ENCODE measurements at places on chromosomes 3 and 15.

- no peak for DNase-seq
Observed at GRCh38 chr15:67766968-67767367, 58.3 kb upstream of the SKOR1 start.

- DNase-seq = no peak
Observed at GRCh38 chr3:32500880-32501782, 1.5 kb downstream of the CMTM6 start.

DNA sequence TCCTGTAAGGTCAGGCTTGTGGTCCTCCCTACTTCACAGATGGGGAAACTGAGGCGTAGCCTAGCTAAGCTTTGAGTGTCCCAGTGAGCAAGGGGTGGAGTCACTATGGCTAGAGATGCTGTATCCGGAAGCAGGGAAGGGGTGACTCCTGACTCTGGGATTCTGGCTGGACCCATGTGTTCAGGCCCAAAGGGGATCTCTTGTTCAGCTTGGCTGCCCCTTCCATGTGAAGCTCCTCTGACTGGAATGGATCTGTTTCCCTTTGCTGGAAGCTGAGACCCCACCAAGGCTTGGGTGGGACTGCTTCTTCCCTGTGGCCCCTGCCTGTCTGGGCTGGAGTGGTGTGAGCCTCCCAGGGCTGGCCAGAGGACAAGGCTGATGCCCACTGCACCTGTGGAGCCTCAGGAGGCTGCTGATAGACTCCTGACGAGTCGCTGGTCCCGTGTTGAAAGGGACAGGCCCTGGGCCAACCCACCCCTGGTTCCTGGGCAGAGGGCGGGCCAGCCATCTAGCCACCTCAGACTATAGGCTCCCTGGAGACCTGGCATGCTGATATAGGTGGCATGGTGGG lies 1.0 kb downstream of the MAPKAPK3 start:
- DNase-seq = no peak

DNA sequence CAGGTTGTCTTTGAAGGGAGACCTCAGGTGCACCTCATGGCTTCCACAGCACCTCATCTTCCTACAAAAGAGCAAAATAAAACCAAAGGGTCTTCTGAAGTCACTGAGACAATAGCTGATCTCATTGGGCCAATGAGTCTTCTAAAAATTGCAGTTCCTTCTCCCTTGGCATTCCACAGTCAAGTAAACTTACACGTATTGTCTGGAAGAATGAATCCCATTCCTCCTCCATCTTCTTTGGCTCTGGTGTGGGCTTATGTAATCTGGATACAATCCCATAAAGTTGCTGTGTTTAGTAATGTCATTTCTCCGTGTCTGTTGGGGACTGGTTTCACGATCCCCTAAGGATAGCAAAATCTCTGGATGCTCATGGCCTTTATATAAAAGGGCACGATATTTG lies 85.5 kb upstream of the CGNL1 start:
- no peak for DNase-seq

GRCh38 chr15:95857758-95858157 lies 472.7 kb upstream of the NR2F2 start:
- DNase-seq = no peak

DNA sequence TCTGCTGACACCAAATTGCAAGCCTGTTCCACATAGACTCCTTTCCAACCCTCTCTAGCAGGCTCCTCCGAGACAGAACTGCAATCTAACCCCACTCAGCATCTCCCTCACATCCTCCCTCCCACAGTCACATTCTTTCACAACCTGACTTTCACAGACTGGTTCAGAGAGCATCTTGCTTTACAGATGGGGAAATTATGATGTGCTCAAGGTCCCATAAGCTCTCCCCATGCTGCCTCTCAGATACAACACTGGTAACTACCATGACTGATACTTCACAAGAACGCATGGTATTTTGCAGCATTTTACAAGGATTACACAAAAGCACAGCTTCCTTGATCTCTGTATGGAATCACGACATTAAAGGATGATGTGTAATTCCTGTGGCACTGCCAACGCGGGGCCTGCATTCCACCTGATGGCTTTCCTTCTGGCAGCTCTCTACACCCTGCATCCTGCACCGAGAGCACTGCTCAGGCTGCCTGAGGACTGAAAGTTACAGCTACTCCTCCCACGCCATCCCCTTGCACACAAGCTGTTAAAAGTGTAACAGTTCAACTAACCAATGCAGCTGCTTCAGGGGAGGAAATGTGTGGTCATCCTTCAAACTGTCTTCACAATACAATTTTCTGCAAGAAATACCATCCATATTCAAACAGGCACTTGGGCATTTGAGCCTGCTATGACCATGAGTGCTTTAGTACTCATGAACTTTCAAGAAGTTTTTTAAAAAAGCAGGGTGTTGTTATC lies 27.6 kb downstream of the TBC1D2B start:
- DNase-seq = peak; percentile 68

GRCh38 chr3:117355566-117355965 lies 646.0 kb downstream of the TUSC7 start:
- no peak for DNase-seq

DNA sequence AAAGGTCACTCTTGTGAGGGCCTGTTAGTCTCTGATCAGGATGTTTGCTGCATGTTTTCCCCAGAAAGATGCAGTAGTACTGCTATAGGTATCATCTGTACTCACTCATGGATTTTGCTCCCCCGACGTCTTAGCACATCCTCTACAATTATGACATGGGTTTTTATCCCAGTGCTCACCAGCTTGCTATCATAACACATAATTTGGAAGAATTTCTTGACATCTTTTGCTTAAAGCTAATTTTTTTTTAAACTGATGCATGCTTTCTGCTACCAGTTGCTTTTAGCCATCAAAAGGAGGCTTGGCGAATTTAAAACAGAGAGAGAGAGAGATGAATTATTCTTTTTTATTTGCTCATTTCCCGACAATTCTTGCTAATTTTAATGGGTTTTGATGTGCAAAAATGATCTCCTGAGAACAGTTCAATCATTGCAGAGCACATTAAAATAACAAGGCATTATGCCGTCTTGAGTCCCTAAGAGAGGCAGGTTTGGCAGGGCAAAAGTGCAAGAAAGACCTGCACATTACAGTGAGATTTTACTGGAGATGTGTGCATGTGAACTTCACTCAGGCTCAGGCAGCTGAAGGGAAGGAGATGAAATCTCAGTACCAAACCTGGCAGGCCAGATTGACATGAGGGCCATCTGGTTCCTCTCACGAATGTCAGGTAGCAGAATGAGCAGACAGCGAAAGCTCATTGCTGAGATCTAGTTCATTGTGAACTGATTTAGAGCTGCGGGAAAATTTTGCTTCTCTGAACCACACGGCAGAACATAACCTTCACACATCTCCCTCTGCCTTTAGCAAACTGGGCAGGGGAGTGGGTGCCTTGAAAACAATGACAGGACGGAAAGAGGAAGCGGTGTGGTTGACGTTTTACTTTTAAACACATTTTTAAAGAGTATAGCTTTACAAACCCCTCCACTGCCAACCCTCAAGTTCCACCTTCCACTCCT lies 25.9 kb upstream of the GOLGA8B start:
- peak; percentile 6 for DNase-seq

DNA sequence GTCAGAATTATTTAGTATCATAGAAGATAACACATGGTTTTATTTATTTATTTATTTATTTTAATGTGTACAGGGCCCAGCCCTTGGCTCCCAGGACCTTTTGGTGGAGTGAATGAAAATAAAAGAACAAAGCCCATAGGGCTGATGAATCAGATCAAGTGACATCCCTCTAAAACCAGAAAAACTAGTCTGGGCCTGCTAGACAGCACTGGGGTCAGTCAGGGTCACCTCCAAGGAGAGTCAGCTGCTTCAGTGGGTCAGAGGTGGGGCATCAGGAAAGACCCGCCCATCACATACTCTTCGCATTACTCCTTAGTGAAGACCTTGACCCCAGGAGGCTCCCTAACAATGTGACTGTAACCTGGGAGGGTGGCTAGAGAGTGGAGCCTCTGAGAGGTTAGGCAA lies 12.8 kb downstream of the PPCDC start:
- DNase-seq = no peak

DNA sequence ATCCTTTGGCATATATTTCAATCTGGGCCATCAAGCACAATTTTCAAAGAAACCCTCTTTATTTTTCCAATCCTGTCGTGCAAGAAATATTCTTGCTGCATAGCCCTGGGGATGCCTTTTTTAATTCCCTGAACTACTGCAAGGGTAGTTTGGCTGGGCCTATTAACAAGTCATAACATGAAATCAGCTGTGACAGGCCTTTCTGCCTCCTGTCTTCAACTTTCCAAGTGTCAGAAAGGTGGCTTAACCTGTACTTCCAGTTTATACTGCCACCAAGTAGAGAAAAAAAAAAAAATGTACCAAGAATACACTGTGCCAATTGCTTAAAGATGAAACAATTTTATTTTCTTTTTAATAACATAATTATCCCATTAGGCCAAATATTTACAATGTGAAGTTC lies 32.4 kb upstream of the SPPL2A start:
- no peak for DNase-seq

DNA sequence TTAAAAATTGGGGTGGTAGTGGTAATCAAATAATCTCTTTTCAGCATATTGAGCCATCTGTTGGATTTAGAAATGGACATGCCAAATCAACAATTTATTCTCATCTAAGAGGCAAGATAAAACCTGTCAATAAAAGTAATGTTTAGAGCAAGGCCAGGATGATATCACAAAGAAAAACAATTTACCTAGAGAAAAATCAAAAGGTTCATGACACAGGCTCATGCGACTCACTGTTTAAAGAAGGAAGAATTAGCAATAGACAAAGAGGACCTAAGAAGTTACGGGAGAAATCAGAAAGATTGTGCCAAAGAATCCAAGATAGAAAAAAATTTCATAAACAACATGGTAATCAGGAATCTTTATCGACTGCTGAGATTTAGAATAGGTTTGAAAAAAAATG lies 868.5 kb upstream of the GBE1 start:
- no peak for DNase-seq

DNA sequence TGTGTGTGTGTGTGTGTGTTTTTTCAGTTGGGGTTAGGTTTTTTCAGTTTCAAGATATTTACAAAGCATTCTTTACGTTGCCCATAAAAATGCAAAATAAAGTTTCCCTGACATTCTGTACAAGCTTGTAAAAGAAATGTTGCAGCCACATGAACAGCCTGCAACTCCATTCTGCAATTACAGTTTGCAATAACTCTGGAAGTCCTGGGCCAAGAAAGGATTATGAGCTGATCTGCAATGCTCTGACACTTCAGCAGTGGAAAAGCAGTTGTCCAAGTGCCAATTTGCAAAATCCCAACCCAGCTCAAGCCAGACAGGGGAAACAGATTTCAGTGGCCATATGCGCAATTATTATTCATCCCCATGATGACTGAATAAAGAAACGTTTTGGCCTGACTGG lies 322.1 kb downstream of the MEX3B start:
- DNase-seq = no peak

GRCh38 chr3:32340039-32340438 lies 51.6 kb upstream of the CMTM7 start:
- DNase-seq = peak; percentile 8

- DNase-seq = no peak
Observed at GRCh38 chr15:59169251-59169708, 37.4 kb upstream of the LDHAL6B start.

DNA sequence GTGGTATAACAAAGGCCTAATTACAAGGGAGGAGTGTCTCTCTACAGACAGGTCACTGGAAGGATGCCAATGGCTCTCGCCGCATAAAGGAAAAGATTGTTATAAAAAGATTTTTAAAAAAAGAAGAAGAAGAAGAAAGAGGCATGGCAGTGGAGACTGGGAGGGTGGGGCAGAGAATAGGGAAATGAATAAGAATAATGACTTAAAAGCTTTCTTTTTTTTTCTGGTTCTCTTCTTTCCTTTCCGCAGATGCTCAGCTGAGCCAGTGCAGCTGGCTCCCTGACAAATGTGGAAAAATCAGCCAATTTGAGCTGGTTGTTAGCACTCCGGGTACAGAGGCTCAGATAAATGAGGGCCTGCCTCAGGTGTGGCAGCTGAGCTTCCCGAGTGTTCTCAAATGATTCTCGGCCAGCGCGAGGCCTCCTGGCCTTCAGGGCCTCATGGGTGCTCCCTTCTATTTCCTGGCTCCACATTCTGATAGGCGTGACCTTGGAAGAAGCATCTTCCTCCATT lies 234.1 kb downstream of the RORA start:
- DNase-seq = no peak

GRCh38 chr3:139216958-139217357 lies 126.9 kb upstream of the MRPS22 start:
- no peak for DNase-seq

DNA sequence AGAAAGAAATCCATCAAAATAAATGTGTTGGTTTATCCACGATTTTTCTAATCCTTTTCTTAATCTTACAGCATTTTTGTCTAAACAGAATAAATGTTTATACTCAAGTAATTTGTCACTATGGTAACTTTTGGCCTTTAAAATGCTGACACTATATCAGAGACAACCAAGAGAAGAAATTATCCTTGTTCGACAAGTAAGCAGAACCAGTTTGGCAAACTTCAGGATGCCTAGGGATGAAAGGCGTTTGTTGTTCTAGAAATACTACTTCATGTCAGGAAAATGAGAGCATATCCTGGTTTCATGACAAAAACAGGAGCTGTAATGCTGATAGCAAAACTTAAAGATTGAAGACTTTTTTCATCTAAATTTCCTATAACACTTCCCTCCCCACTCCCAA lies 308.0 kb upstream of the ATP11B start:
- DNase-seq = no peak

- no peak for DNase-seq
Observed at GRCh38 chr3:62065985-62066693, 307.2 kb downstream of the FEZF2 start.

DNA sequence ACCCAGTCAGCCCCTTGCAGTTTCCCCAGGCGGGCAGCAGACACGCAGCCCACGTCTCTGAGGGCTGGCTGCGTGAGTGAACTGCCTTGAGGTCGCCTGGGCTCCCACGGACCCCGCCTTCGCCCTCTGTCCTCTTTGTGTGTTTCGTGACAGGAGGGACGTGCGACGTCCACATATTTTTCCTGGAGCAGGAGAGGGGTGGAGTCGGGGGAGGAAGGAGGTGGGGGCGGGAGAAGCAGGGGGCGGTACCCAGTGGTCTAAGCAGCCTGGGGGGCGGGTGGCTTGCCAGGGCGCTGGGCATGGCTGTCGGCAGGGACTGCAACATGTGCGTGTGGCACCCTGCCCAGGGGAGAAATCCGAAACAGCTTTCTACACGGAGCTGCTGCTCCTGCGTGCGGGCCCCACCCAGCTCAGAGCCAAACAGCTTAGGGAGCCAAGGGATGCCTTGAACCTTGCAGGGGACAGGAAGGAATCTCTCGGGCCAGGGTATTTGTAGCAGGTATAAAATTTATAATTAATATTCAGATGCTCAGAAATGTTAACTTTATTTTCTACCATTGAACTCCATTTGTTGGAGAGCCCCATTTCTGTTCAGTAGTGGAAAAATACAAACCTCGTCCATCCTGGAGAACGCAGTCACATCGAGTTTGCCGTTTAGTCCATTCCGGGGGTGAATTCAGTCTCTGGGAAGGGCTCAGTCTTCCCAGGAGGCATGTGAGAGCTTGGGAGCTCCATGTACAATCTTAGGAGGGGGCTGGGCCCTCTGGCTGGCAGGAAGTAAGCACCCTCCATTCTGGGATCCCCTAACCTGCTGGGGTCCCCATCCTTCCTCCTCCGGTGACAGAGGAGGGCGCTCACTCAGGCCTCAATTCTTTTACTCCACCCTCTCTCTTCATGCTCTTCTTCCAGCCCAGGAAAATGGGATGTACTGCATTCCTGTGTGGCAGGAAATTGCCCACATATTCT lies 79.1 kb upstream of the MEF2A start:
- DNase-seq = no peak

- DNase-seq = no peak
Observed at GRCh38 chr3:122443090-122443489, 27.2 kb upstream of the WDR5B start.

- no peak for DNase-seq
Observed at GRCh38 chr15:100877551-100877950, 2.1 kb upstream of the ALDH1A3 start.

Measured in activated naive CD4-positive, alpha-beta T cell treated with Interleukin-2 at 50 U/mL for 16 hours (primary cell).